NT2/D1 (cell line): ENCODE measurements at places on chromosomes 7 and 10.

GRCh38 chr7:85285527-85285926, 98.7 kb upstream of the SEMA3D start:
- no peak for DNase-seq

GRCh38 chr7:15602236-15602635, 40.4 kb upstream of the AGMO start:
- no peak for DNase-seq

DNA sequence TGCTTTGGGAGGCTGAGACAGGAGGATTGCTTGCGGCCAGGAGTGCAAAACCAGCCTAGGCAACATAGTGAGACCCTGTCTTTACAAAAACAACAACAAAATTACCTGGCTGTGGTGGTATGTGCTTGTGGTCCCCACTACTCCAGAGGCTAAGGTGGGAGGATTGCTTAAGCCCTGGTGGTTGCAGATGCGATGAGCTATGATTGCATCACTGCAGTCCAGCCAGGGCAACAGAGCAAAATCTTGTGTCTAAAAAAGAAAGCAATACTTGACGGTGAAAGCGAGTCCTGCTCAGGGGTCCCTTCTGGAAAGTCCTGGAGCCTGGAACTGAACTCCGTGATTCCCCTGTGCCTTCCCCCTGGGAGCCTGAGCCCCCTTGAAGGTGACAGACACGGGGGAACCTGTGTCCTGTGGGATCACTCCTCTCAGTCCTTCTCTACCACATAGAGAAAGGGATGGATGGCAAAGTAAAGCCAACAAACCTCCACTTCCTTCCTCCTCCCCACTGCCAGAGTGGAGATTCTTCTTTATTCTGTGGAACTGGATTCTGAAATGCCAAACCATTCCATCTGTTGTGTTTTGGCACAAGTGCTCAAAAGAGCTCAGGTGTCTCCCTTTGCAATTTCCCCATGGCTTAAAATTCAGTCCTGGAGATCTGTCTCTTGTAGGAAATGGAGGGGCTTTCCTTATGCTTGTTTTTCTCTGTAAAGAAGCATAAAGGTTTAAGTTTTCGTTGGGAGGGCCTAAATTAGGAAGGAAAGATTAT, 50.6 kb downstream of the KIAA1217 start:
- no peak for DNase-seq

DNA sequence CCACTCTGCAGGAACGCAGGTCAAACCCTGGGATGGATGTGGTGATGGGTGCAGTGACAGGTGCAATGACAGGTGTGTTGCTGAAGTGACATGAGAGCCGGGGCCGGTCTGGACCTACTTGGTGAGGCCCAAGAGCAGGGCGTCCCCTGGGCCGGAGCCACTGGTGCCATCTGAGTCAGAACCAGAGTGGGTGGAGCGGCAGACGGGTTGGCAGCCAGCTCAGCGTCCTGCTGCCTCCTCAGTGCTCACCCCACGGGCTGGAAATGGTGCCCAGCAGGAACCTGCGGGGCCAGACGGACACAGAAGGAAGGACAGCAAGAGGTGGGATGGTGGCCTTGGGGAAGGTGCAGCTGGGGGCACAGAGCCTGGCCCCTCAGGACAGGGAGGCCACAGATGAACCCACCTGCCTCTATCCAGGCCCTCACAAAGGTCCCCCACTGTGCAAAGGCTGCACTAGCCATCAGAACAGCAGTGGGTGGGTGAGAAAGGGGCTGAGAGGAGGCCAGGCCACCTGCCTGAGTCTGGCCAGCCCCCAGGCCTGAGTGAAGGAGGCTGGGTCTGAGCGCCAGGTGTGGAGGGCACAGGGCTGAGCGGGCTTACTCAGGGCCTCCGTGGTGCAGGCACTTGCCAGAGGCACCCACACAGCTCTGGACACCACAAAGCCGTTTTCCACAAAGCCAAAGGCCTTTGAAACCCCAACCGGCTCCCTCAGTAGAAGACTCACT, 129.0 kb upstream of the PPP2R2D start:
- no peak for DNase-seq

DNA sequence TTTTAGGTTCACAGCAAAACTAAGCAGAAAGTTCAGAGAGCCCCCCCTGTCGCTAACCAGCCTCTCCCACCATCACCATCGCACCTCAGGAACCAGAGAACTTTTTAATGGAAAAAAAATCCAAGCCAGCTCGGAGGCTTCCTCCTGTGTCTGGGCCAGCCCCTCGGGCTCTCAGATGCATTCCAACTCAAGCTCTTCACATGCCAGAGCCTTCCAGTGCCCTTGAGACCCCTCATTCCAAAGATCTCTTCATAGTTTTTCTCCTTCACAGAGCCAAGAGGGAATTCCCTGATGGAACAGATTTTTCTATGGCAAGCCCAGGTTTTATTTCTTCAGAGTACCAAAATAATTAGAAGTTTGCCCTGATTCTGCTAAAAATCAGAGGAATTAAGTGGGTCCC, 153.4 kb upstream of the LANCL2 start:
- DNase-seq, result peak; percentile 57

DNA sequence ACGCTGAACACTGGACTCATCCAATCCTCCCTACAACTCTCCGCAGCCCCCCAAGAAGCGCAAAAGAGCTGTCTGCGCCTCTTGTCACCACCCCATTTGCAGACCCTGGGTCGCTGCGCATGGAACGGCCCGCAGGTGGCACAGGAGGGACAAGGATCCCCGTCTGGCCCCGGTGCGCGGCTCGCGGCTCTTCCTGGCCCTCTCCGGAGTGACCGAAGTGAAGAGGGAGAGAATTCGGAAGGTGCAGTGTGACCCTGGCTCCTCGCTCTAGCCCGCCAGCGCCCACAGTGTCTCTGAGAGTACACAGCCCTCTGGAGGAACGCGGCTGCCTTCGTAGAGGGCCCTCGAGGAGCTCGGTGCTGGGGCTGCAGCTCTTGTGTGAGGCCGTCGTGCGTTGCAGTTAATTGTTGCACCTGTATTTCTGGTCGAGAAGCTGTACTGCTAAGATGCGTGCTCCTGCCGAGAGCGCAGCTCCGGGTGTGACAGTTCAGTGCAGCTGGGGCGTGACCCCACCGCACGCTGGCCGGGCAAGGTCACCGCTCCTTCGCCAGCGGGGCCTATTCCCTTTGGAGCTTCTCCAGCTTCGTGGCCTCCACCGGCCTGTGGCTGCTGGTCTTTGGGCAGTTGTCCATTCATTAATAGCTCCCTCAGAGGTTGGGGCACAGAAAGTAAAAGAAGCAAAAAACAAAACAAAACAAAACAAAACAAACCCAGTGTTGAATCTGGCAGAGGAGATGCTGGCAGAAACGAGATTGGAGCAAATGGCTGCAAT, 119.0 kb downstream of the SEC23IP start:
- DNase-seq, result no peak

- no peak for DNase-seq
Measured at GRCh38 chr10:117264782-117265181, 23.9 kb downstream of the SLC18A2 start.

DNA sequence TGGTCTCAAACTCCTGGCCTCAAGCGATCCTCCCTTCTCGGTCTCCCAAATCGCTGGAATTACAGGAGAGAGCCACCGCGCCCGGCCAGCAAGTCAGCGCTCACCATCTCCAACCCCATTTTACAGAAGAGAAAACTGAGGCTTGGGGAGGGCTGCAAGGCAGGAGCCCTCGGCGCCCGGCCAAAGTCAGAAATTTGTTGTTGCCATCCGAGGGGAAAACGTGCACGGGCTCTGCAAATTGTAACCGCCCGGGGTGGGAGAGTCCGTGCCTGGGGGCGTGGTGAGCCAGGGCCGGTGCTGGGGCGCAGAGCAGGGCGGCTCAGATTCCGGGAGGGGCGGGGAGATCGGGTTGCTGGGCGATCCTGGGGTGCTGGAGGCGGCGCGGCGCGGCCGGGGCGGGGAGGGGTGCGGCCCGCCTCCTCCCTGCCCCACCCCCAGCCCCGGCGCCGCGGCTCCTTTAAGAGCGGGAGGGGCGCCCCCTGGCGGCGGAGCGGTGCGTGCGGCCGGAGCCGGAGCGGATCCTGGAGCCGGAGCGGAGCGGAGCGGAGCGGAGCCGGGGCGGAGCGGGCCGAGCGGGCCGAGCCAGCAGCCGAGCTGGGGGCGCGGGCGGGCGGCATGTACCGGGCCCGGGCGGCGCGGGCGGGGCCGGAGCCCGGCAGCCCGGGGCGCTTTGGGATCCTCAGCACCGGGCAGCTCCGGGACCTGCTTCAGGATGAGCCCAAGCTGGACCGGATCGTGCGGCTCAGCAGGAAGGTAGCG, at the start of gene VPS37D:
VPS37D (plus strand) TSS at position 488 of the 759 bp plus-strand sequence; CDS start at position 616, 128 bp downstream.
- peak; percentile 87 for DNase-seq

GRCh38 chr10:13887761-13888160, 301.0 kb downstream of the PRPF18 start:
- no peak for DNase-seq

DNA sequence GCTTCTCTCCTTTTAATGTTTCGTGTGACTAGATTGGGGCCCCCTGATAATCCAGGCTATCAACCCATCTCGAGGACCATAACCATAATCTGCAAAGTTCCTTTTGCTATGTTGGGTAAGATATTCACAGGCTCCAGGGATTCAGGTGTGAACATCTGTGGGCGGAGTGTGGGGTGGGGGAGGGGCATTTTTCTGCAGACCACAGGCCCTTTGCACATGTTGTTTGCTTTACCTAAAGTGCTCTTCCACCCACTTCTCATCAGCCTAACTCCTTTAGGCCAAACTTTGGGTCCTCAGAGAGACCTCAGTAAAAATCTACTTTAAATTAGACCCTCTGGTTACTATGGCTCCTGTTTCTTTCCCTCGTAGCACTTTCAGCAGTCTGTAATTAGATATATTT, 284.4 kb downstream of the WDR11 start:
- DNase-seq, result no peak

DNA sequence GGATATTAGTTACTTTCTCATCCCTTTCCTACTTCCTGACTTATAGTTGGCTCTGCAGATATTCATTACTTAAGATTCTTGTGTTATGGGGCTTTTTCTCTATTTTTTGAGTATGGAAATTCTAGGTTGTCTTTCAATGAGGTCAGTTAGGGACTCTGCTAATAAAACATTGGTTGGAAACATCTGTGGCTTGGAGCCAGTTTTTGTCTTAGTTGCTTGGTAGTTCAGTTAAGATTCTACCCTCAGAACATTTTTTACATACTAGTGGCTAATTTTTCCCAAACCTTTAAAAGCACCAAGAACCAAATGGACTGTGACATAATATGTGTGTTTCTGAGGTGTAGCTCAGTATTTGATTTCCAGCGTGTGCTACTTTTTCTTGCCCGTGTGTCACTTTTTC, 305.6 kb upstream of the FZD1 start:
- no peak for DNase-seq

DNA sequence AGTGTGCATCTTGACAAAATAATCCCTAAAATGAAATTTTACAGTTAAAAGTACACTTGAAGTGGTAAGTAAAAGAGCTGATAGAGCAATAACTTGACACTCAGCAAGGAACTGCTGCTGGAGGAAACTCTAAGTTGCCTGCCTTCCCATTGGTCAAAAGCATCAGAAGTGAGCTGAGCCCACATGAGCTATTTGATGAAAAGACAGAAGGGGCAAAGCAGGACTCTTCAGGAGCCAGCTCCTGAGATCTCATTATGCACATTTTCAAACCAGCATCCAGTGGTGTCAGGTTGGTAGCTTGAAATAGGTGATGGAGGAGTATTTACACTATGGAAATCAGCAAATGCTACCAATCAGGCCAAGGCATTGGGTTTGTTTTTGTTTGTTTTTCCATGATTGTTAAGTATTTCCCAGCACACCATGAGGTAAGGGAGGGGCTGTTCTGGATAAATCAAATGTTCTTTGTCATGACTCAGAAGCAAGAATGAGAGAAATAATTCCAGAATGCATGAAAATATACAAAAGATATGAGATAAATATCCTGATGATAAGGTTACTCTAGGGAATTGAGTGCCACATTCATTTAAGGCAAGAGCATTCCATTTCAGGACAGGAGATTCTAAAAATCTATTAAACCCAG, 316.6 kb downstream of the SNX13 start:
- no peak for DNase-seq

DNA sequence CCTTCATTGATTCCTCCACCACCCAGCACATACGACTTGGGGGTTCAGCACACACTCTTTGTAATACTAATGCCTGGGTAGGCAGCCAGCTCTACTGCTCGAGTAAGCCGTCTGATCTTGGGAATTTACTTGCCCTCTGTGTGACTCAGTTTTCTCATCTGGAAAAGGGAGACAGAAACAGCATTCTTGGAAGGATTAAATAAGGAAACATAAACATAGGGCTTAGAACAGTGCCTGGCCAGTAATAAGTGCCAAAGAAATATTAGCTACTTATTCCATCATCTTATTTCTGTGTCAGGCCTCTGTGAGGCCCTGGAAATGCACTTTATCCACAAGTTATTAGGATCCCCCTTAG, 130.1 kb downstream of the TNS3 start:
- no peak for DNase-seq

GRCh38 chr10:5589661-5590511, 65.1 kb downstream of the CALML3 start:
- no peak for DNase-seq

DNA sequence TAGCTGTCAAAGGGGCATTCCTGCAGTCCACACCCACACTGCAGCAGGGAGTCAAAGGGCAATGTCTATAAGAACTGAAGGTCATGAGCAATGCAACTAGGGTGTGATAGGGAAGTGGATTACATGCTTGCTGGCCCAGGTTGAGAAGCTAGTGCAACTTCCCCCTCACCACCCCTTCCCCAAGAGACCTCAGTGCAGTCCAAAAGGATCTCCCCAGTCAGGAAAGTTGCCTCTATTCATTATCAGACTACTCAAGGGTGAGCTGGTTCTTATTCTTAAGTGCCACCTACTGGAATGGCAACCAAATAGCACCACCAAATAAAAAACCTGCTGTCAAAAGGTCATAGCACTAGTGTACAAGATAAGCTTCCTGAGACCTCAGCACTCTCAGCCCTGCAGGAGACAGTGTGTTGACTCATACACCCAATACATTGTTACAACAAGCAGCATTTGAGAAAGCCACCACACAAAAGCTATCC, 28.2 kb downstream of the MTERF1 start:
- DNase-seq, result peak; percentile 23

- no peak for DNase-seq
Measured at GRCh38 chr10:3323865-3324498, 151.4 kb upstream of the PITRM1 start.

DNA sequence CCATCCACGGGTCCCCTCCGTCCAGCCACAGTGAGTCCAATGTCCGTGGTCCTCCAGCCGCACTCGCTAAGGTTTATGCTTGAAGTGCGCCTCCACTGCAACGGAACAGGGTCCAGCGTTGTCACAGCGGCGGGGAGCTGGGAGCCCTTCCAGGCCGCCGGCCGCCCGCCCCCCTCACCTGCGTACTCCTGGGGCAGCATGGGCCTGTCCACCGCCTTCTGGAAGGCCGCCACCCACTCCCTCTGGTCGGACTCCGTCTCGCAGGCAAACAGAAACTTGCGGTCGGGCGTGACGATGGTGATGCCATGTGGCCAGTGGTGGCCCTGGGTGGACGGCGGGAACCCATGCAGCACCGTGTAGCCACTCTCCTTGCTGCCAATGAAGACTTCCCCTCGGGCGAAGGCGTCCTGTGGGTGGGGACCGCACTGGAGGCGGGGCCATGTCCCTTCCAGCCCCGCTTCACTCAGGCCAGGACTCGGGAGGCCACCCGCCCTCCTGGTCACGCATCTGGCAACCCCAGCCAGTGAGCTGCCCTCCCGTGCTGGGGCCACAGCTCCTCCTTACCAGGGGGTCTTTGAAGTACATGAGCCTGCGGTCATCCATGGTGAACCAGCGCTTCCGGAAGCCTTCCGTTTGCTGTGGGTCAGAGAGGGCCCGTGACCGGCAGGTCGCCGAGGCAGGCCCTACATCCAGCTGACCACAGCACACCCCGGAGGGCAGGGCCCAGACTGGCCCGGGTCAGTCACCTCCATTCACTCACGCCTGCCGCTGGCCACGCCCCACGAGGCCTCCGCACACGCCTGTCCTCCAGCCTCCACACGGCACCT, 22.7 kb downstream of the GET4 start:
- DNase-seq, result no peak
